ENCODE measurements at places on chromosomes 6 and 20.

DNA sequence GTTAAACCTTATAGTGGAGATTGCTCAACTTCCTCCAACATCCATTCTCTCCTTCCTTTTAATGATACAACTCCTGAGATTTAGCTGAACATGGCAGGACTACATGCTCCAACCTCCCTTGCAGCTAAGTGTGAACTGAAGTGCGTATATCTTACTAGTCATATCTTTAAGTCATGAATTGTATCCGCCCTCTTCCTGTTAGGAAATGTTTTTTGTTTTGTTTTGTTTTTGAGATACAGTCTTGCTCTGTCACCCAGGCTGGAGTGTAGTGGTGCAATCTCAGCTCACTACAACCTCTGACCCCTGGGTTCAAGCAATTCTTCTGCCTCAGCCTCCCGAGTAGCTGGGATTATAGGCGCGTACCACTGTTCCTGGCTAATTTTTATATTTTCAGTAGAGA is 8.8 kb upstream of the OSTM1 start:
- no peak for DNase-seq

DNA sequence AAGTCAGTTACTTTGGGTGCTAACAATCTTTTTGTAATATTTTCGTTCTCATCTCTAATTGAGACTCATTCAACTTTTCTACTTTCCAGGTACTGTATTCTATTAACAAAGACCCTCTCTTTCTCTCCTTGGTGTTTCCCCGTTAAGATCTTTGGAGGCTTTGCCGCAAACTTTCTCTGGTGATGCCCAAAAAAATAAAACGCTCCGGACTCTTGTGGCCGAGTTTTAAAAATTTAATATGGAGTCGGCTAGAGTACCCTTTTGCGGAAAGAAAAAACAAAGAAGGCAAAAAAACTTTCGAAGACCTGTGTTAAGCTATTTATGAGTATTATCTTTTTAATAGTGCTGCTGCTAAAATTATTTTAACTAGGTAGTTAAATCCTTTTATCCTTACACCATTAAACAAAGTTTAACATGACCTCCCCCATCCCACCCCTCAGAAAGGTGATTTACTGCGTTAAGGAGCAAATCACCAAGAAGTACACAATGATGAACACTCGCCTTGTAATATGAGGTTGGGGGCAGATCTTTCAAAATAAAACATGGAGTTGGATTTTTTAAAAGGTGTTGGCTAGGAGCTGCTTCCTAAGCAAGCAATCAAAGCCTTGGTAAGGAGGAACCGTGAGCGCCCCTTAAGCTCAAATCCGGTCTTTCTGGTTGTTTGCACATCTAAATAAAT is 10.0 kb downstream of the SIM1 start:
- no peak for DNase-seq

GRCh38 chr20:9515741-9516233 is 1.4 kb downstream of the LAMP5 start:
- no peak for DNase-seq

- DNase-seq, result no peak
These were observed 119.5 kb downstream of the PLEKHG1 start for GRCh38 chr6:150719099-150719766.

DNA sequence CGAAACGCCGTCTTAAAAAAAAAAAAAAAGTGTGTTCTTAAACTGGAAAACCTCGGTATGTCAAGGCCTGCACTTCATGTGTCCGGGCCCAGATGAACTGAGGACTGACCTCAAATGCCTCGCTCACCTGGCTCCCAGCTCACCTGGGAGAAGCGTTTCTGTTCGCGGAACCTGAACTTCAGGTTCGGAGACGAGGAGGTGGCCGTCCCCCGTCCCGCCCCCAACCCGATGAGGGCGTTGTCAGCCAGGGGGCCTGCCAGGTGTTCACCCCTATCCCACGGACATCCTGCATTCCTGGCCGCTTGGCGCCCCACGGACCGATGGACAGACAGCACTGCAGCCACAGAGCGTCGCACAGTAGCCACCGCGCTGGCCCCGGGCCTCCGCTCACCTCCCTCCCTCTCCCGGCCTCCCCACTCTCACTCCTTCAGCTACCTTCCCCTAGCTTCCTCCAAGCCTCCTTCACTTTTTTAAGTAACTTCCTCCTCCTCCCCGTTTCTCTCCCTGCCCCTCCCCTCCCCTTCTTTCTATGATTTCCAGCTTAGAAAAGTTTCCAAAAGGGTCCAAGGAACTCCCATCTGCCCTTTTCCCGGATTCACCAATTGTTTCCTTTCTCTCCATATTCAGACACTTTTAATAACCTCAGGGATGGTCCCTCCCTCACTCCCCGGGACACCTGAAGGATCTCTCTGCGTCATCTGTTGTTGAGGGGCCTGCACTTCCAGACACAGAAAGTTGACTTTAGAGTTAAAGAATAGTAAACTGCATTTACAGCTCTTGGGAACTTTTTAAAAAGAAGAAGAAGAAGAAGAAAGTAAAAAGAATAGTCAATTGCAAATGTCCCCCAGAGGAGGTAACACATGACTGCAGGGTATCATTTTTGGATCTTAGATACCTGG is 22.7 kb upstream of the MCM3 start:
- DNase-seq, result no peak

- DNase-seq, result no peak
These were observed 25.1 kb downstream of the PXDC1 start for GRCh38 chr6:3726421-3726820.

DNA sequence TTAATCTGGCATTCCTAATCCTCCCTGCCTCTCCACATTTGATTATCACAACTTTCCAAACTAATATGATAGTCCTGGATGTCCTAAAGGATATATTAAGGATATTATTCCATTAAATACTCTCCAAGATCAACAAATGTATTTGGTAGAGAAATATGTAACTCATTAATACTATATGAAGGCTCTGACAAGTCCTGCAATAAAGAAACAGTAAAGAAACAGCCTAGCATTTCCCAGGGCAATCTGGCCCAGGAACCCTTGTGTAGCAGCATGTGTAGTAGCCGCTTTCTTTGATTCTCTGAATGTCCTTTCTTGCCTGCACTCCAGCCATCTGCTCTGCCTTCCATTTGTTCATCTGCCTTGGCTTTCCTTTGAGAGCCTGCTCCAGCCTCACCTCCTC is 23.7 kb downstream of the TRAM2 start:
- DNase-seq, result no peak

GRCh38 chr20:49346682-49347081 is 68.8 kb upstream of the ZNFX1 start:
- DNase-seq, result no peak

DNA sequence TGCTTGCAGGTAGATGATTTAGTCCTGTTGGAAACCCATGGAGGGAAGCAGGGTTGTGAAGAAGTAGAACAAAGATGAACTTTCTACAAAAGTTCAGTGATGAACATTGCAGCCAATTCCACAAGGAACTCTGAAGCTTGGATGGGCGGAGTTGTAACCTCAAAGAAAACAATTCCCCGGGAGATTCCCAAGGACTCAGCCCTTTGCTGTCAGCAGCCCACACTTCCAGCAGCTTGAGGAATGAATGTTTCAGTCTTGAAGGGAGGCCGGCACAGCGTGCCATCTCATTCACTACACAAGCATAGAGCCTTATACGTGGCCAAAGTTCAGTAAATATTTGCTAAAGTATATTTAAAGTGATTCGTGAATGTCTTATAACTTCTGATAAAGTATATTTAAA is 269.4 kb downstream of the NKAIN2 start:
- no peak for DNase-seq

DNA sequence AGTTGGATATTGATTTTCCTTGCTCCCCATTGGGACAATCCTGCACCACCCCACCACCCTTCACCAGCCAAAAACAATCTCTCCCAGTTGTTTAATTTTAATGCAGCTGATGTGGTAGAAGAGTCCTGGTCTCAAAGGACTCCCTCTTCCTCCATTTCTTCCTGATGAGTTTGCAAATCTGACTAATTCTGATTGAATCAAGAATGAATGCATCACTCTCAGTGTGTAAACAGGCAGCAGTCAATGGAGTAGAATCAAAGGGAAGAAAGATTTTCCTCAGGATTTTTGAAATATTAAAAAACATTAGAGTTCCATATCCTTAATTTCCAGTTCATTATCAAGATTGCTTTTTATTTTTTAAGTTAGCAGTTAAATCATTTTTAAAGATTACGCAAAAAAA is 54.0 kb downstream of the PLG start:
- no peak for DNase-seq

- DNase-seq, result no peak
These were observed 150.4 kb upstream of the QKI start for GRCh38 chr6:163263998-163264661.

DNA sequence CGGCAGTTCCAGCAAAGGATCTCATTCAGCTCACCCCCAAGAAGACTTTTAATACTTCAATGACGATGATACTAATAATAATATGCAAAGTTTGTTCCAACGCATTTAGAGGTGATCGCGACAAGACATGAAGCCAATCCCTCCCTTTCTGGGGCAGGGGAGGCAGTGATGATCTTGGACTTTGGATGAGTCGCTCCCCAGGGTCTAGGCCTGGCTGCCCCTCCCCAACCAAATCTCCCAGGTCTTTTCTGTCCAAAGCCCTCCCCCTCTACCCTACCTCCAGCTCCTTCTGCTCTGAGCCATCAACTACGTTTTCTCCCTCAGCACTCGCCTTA is 33.9 kb downstream of the HLA-A start:
- DNase-seq, result no peak

GRCh38 chr20:9417665-9418064 is 96.7 kb upstream of the LAMP5 start:
- DNase-seq, result no peak

GRCh38 chr6:94570581-94570980 is 1006.8 kb upstream of the MANEA start:
- no peak for DNase-seq

GRCh38 chr6:169075211-169075914 is 178.3 kb downstream of the THBS2 start:
- DNase-seq, result no peak

DNA sequence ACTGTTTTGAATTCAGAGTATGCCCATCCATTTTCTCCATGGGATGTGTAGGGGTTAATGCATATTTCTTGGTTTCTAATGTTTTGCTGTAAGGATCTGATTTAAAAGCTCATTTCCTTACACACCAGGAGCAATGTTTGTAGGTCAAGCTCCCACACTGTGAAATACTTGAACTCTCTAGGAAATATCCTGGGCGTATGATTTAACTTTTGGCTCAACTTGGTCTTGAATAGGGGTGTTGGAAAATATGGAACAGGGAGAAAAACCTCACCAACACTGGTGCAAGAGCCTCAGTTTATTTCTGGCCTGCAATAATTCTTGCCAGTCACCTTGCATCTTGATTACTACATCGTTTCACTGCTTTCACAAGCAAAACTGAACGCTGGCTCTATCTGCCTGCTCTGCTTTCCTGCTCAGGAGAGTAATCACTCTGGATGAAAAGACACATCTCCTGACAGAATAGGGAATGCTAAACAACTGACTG is 25.1 kb upstream of the RFPL4B start:
- DNase-seq, result no peak

- no peak for DNase-seq
These were observed 6.5 kb upstream of the NPBWR2 start for GRCh38 chr20:64113796-64114355.

- DNase-seq, result no peak
These were observed 43.0 kb upstream of the TRIM39 start for GRCh38 chr6:30283761-30284160.

GRCh38 chr6:27168586-27169443 is 78.7 kb upstream of the PRSS16 start:
- no peak for DNase-seq

- peak; percentile 15 for DNase-seq
These were observed 21.6 kb downstream of the NAPB start for GRCh38 chr20:23399568-23400241.

GRCh38 chr20:3927486-3928291 is 38.5 kb downstream of the PANK2 start:
- DNase-seq, result no peak

DNA sequence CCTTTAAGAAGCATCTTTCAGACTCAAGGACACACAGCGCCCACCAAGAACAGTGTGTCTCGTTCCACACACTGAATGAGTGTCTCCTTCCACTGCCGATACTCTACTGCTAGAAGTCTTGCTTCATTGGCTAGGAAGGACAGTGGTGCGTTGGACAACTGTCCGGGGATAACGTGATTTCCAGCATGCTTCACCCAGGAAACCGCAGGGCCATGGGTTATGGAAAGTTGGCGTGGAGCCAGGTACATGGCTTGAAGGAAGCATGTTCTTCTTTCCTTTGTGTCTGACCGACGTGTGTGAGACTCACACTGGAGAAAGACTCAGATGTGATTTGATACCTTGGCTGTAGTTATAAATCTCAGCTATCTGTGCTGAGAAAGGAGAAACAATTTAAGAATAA is 73.2 kb downstream of the SMOC2 start:
- no peak for DNase-seq

GRCh38 chr20:32263398-32263954 is 14.0 kb upstream of the KIF3B start:
- no peak for DNase-seq

- no peak for DNase-seq
These were observed 11.8 kb upstream of the NAA20 start for GRCh38 chr20:20005342-20005741.

- no peak for DNase-seq
These were observed 21.5 kb downstream of the TPBG start for GRCh38 chr6:82385102-82385501.

- DNase-seq, result no peak
These were observed 531.0 kb downstream of the EPM2A start for GRCh38 chr6:145204301-145204700.

DNA sequence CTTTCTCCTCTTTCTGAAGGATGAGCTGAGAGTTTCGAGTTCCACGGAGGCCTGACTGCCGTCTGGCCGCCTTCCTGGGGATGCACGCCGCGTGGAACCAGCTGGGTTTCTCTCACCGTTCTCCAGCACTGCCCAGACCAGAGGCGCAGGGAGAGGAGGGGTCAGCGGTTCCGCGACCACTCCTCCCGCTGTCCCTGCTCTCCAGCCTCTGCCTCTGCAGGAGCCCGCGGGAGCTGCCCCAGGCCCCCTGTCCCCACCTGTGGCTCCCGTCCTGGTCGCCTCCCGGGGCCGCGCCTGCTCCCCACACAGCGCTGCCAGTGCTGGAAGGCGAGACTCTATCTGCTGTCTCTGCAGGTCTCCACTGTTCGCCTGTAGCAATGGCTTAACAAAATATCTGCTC is 106.8 kb upstream of the AFDN start:
- no peak for DNase-seq

DNA sequence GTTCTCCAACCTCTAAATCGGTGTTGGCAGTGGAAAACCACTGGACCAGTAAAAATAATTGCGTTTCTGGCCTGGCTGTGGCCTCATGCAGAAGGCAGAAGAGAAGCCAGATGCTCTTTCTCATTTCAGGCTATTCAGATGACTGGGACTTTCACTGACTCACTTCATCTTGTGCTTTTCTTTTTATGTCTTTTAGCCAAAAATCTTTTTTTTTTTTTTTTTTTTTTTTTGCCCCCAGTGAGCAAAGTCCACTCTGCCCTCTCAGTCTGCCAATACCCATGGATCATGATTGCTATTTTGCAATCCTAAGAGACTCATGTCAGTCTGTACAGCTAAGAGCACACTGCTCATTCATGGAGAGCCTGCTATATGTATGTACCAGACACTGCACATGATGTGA is 962.5 kb downstream of the KIF16B start:
- no peak for DNase-seq

GRCh38 chr6:12733876-12734275 is 17.3 kb downstream of the PHACTR1 start:
- no peak for DNase-seq

Data from bone marrow (tissue), 2 donors.